Daoy (cell line): ENCODE measurements at places on chromosomes 12 and 14.

DNA sequence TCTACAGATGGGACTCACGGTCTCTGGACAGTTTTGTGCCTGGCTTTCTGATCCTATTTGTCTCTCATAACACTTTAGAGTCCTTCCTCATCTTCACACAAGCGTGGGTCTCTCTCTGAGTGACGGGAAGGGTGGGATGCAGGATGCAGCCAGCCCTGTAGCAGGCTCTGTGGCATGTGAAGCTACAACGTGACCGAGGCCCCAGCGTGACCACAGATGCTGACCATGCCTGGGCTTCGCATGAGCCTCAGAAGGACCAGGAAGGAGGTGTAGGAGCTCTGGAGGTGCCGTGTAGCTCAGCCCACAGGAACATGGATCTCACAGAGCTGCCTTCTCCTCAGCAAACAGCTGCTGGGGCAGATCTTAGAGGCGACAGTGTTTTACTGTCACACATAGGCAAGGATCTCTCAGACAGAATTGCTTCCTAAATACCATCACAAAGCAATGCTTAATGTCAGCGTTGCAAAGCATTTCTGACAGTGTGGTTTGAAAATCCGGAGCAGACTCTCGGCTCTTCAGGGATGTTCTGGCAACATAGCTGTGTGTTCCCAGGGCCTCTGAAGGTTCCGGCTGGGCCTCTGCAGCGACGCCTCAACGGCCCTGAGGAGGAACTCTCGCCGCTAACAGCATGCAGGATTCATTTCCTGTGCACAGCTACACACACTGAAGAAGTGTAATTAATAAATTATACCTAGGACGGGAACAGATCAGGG lies 21.9 kb downstream of the ANKLE2 start:
- DNase-seq, result no peak

GRCh38 chr14:94394581-94395207 lies 6.3 kb upstream of the SERPINA1 start:
- DNase-seq, result peak; percentile 37

- no peak for DNase-seq
These were observed 17.4 kb downstream of the PAWR start for GRCh38 chr12:79673354-79673753.

GRCh38 chr12:2052826-2053678 lies at the start of gene CACNA1C:
CACNA1C (plus strand) TSS chr12:2052987; CDS start chr12:2053563, 576 bp downstream.
- DNase-seq, result peak; percentile 82

GRCh38 chr14:33114331-33114730 lies 175.7 kb downstream of the NPAS3 start:
- DNase-seq, result no peak

DNA sequence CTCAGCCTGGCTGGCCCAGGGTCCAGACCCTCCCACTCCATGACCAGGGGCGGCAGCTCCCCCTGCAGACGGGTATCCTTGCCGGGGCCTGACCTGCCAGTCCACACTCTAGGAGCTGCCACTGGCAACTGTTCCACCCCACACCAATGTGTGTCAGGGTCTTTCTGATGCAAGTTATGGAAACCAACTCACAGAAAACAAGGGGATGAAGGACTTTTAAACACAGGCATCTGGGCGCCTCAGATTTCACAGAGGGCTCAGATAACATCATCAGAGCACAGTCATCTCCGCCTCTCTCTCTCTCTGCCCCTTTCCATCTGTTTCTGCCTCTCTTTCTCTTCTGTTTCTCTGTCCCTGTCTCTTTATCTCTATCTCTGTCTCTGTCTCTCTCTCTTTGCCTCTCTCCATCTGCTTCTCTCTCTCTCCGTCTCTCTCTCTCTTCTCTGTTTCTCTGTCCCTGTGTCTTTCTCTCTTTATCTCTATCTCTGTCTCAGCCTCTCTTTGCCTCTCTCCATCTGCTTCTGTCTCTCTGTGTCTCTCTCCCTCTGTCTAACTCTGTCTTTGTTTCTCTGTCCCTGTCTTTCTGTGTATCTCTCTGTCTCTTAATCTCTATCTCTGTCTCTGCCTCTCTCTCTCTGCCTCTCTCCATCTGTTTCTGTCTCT lies 67.4 kb upstream of the FBRSL1 start:
- DNase-seq, result no peak

DNA sequence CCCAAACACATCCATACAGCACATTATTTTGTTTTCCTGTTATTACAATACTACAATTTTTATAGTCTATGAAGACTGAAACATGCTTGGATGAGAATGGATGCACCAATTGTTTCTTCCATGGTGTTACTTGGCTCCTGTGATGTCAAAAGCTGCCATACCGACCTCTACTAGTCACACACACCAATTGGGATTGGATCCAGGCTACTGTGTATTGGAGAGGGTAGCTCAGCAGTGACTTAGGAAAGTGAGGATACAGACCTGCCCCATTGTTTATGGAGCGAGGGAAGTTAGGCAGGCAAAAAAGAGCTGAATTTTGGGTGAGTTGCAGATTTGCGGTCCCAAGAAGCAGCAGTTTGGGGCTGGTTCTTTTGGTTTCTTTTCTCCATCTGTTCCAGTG lies 30.8 kb upstream of the AKAP6 start:
- no peak for DNase-seq

DNA sequence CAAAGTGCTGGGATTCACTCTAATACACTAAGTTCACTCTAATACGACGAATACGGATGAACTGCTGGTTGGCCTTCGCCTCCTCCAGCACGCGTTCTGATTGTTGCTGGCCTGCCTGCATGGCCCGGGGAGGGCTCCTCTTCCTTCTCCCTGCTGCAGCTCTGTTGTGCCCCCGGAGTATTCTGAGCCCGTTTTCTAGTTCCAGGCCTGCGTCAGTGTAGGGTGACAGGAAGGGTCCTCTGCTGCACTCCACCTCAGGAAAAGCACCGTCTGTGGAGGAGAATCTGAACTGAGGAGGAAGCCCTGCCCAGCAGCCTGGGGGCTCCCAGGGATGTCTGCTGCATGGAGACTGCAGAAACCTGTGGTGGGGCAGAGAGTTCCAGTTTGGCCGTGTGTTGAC lies 44.4 kb downstream of the DDX51 start:
- no peak for DNase-seq

DNA sequence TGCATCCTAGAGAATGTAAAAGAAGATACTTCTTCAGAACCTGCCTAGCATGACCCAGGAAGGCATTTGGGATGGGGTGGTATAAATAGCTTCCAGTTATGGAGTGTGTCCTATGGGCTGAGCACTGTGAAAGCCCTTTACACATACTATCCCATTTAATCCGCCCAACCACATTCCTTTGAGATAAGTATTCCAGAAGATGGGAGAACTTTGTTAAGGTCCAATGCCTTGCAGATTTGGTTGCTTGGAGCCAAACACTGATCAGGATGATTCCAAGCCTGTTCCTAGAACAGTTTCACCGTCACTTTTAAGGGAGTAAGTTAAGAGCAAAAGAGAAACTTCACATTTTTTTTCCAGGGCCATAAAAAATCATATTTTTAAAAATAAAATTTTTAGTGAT lies 82.5 kb upstream of the CLMN start:
- no peak for DNase-seq

DNA sequence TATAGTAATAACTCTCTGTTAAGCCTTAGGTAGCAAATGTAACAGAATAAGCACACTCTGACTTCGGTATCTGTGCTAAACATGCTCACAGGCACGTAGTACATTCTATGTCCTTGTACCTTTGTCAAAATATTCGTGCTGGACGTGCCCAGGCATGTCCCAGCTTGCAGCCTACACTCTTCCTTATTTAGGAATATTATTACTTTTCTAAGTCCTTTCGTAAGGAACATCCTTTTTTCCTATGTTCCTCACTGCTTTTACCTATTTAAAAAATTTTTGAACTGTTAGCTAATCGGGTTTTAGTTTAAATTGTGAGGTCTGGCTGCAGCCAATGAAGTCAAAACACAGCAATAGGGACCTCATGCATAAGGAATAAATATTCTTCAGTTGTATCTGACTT lies 24.1 kb upstream of the UBC start:
- no peak for DNase-seq

DNA sequence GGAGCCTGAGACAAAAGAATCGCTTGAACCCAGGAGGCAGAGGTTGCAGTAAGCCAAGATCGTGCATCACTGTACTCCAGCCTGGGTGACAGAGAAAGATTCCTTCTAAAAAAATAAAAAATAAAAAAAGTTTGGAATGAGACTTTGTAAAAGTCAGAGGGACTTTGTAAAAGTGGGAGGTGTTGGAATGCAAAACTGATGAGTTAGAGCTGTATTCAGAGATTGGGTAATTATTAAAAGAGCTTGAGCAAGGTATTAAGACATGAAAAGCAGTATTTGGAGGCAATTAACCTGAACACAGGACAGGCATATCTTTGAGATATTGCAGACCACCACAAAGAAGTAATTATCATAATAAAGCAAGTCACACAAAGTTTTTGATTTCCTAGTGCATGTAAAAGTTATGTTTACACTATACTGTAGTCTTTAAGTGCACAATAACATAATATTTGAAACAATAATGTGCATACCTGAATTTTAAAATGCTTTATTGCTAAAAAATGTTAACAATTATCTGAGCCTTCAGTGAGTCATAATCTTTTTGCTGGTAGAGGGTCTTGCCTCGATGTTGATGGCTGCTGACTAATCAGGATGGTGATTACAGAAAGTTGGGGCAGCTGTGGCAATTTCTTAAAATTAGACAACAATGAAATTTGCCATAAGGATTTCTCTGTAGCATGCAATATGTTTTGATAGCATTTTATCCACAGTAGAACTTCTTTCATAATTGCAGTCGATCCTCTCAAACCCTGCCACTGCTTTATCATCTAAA lies 33.1 kb downstream of the PHLDA1 start:
- no peak for DNase-seq

DNA sequence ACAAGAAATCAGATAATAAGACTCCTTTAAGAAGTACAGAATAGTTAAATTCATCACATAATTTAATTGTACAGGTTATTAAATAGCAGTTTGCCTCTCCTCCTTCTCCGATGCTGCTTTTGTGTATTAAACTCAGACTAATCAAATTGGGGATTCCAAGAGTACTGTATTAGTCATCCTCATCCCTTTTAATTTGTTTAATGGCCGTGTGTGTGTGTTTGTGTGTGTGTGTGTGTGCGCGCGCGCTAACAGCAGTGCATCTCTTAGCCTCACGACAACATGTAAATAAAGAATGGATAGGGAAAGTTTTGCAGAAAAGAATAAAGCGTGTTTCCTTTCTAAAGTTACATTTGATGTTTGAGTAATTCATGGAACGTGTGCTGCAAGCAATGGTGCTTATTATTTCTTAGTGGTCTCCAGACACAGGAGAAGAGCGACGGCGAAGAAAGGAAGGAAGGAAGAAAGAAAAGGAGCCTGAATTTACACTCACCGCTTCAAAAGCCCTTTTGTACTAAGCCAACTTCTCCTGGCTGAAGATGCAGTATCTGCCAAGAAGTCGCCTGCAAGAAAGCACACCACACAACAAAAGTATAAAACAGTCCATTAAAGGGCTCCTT lies 220.3 kb downstream of the ASCL1 start:
- DNase-seq, result no peak

DNA sequence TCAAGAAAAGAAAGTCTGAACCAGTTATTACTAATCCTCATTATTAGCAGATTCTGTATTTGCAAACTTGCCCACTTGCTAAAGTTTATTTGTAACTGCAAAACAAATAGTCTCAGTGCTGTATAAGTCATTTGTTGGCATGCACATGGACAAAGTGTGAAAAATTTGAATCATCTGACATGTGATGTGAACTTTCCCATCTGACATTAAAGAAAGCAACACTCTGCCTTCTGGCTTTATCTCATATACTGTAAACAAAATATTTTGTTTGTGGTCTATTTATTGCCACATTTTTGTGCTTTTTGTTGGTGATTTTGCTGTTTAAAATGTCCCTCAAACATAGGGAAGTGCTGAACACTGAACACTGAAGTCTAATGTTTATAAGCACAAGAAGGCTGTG lies 513.8 kb downstream of the RPL10L start:
- no peak for DNase-seq

DNA sequence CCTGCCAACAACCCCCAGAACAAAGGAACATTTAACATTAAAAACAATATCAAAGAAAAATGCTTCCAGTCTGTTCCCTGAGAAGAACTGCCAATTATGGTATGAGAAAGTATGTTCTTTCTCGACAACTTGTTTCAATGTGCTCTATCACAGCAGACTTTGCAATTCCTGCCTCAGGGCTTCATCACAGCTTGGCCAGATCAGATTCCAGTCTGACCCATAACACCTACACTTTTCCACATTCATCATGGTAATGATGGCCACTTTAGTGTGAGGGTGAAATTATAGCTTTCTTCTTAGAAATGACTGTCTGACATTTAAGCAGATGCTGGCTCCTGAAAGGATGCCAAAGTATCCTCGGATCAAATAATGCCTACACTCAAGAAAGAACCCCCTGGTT lies 17.0 kb downstream of the NEK9 start:
- no peak for DNase-seq

DNA sequence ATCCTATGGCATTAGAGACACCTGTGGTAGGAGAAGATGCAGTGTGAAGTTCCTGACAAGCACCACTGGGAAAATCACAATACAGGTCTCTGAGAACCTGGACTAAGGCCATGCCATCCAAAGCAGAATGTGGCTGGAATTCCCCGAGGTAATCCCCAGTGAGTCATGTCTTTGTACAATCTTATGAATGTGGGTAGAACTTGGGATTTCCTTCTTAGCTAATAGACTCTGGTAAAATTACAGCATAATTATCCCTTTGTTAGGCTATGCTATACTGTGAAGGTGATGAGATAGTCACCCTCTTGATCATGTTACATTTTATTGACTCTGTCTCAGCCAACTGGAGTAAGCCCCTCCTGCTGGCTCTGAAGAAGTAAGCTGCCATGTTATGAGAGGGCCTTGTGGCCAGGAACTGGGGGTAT lies 224.3 kb upstream of the DCN start:
- peak; percentile 66 for DNase-seq

DNA sequence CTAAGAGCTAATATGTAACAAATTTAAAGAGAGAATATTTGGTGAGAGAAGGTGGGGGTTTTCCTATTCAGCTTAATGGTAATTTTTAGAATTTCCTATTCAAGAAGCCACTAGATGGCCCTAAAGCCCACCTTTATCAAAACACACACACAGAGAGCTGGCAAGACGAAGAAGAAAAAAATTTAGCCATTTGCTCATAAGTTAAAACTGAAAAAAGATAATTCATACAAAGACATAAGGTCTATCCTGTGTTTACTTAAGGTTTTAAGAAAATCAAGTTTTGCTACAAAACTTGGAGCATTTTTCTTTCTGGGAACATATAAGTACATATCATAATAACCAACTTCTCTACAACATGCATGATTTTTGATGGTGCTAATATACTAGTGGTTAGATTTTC lies 46.8 kb upstream of the PCED1B start:
- DNase-seq, result peak; percentile 63
